ENCODE measurements at places on chromosomes 3 and 15.

GRCh38 chr3:197137751-197138150 lies 108.1 kb upstream of the MELTF start:
- no peak for DNase-seq

DNA sequence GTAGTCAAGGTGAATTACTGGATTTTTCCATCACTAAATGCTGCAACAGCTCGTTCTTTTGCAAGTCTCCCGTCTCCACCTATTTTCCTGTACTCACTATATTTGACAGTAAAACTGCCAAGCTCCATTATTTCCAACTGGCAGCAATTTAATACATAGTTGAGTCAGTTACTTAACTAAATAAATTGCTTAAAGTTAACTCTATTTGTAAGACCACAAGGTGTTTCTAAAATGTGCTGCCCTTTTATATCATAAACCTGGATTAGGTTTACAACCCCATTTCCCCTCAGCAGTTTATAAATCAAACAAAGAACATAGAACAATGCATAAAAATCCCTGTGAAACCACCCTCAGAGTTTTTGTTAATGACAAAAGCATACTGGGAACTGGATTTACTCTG lies 211.4 kb upstream of the DPH6 start:
- no peak for DNase-seq

- no peak for DNase-seq
These were observed 95.1 kb upstream of the MELTF start for GRCh38 chr3:197124713-197125112.

DNA sequence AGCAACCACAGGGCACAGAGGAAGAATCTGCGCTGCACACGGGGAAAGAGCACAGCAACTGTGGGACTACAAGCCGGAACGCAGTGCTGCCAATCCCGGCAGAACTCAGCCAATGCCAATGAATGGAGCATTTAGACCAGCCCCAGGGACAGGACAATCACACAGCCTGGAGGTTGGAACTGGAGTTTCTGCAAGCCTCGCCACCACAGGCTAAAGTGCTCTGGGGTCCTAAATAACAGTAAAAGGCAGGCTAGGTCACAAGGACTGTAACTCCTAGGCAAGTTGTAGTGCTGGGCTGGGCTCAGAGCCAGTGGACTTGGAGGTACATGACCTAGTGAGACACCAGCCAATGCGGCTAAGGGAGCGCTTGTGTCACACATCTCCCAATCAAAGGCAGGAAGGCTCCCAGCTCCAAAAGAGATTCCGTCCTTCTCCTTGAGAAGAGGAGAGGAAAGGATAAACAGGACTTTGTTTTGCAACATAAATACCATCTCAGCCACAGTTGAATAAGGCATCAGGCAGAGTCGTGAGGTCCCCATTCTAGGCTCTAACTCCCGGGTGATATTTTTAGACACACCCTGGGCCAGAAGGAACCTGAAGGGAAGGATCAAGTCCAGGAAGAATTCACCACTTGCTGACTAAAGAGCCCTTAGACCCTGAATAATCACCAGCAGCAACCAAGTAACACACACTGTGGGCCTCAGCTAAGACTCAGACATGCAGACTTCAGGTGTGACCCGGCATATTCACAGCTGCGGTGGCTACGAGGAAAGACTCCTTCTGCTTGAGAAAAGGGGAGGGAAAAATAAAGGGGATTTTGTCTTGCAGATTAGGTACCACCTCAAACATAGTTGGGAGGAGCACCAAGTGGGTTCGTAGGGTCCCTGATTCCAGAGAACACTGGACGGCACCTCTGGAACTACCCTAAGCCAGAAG lies 85.5 kb upstream of the XXYLT1 start:
- DNase-seq: peak; percentile 25

DNA sequence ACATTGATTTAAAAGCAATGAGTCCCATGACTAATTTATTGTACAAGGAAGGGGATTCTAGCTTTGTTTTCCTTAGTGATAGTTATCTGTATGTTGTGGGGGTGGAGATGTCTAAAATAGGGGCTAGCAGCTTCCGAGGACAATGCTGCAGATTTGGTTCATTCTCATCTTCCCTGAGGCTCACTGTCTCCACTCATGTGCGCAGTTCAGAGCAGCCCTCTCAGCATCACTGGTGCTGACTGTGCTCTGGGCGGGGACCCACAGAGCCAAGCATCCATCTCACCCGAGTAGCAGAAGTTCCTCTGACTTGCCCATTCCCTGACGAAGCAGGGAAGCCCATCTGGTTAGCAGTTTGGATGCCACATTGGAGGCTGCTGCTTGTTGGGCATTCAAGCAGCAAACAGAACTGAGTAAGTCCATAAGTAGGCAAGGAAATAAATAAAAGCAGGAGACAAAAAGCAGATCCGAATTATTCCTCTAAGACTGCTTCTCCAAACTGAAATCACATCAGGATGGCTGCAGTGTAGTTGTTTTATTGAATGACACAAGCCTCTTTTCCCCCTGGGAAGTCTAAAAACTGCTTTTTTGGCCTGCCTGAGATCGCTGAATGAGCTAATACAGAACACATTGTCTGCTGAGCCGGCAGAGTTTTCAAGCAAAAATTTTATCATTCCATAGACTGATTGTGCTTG lies 27.5 kb downstream of the RARB start:
- peak; percentile 88 for DNase-seq

DNA sequence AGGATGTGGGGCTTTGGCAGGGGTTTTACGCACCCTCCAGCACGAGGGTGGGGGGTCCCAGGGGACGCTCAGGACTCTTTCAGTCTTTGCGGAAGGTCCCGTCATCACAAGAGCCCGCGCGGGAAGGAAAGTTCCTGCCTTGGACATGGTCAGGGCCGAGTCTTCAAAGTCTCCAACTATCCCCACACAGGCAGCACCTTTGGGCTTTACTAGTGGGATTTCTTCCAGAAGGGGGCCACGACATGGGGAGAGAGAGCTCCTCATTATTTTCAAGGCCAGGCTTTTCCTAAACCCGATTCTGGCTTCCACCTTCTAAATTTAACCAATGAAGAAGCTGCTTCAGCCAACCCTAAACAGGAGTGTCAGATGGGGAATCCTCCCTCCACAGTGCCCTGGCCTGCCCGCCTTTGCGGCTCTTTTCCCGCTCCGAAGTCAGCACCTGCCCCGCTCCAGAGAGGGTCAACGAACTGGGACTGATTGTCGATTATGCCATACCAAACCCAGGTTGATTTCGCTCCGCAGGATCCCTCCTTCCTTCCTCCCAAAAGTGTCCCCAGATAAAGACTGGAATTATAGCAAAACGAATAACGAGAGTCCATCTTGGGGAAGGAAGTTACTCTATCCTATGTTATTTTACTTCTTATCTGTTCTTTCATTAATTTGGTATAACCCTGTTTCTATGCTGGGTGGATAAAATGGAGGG lies 11.0 kb downstream of the SHOX2 start:
- DNase-seq: no peak

GRCh38 chr3:8761866-8762265 lies 7.5 kb downstream of the OXTR start:
- DNase-seq: no peak

- DNase-seq: no peak
These were observed 9.6 kb upstream of the TIPARP start for GRCh38 chr3:156664831-156665178.

- no peak for DNase-seq
These were observed 777 bp upstream of the EIF4A2 start for GRCh38 chr3:186782542-186783057.

DNA sequence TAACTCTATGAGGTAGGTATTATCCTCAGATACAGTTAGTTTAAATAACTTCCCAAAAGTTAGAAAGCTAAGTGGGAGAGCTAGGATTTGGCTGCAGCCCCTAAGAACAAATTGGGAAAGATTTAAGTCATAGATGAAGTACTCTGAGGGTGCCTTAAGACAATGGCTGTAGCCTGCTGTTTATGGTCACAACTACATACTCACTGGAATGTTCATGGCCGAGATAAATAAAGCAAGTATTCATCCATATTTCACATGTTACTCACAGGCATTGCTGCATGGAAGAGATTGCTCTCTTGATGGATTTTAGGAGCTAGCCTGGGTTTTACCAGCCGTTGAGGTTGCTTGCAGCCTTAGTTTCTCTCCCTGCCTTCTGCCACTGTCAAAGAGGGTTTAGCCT lies 145.0 kb downstream of the CMSS1 start:
- DNase-seq: peak; percentile 90

- peak; percentile 98 for DNase-seq
These were observed 3.8 kb downstream of the HEG1 start for GRCh38 chr3:125051715-125052581.

DNA sequence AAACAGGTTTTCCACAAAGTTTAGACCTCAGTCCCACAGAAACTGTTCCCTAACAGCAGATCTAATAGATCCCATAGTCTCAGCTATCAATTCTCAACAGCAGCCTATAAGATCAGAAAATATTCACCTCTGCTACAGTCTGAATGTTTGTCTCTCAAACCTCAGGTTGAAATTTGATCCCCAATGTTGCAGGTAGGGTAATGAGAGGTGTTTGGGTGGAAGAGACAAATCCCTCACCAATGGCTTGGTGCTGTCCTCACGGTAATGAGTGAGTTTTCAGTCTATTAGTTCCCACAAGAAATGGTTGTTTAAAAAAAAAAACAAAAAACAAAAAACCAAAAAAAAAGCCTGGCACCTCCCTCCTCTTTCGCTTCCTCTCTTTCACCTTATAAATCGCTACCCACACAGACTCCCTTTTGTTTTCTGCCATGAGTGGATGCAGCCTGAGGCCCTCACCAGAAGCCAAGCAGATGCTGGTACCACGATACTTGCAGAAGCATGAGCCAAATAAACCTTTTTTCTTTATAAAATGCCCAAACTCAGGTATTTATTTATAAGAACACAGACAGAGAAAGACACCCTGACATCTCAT lies 14.2 kb downstream of the ZNF280D start:
- no peak for DNase-seq

DNA sequence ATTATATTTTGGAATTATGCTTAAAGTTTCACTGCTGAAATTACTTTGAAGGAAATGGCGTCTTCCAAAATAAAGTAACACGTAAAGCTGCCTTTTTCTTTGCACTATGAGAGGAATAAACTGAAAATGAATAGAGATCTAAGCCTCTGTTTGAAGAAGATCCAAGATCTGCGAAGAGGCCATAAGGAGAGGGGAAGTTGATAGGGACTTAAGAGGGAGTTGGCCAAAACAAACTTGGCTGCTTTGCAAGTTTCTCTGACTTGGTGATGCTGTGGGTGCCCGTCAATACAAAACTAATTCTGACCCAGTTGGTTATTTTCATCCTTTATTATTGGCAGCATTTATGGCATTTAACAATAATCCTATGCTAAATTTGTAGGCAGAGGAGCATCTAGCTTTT lies 190.2 kb upstream of the GBE1 start:
- DNase-seq: no peak

DNA sequence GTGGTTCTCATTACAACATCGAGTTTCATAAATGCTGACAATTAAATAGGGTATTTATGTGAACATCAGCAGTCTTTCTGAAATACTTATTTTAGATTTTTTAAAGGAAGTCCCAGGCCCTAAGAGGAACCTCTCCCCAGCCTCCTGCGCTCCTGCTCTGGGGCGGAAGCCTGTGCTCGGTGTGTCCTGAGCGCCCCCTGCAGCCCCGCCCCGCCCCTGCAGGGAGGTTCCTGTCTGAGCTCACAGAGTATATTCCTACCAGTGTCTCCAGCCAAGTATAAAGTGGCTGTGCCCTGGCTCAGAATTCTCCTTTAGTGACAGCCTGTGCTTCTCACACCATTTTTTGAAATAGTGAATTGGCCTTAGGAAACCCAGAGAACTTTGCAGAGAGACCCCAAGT lies 567.9 kb downstream of the GOLGA6L6 start:
- DNase-seq: no peak

GRCh38 chr3:141430316-141430715 lies 56.5 kb upstream of the RASA2 start:
- no peak for DNase-seq

- no peak for DNase-seq
These were observed 35.0 kb upstream of the TNFAIP8L3 start for GRCh38 chr15:51129535-51130188.

- DNase-seq: peak; percentile 63
These were observed 337.8 kb upstream of the TBC1D5 start for GRCh38 chr3:18080198-18080689.

DNA sequence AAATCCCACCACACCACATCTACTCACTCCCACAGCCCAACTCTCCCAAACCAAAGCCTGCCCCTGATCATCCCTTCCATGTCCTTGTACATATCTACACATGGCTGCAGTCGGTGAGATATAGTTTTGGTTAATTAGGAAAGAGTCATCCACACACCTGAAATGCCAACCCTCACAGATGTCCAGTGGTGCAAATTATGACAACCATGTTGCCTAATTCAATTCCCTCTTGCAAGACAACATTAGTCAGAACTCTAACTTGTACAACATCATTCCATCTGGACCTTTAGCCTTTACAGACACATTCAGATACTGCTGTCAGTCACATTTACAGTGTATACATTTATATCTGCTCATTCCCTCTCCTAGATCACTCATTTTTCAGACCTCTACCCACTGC lies 41.2 kb downstream of the TUBGCP4 start:
- DNase-seq: no peak

DNA sequence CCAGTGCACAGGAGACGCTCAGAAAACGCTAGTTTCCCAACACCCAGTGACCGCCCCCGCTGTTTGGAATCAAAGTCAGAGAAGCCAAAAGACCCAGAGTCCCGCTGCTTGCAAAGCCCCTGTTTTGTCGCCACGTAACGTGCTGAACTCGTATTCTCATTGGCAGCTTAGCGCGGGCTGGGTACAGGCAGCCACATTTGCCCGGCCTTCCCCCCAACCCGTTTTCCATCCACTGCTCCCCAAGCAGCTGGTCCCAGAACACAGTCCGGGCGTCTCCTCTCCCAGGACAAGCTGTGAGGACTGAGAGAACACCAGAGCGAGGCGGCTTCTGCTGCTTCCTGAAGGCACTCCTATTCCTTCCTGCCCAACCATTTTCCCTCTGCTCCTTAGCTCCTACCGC lies 54.8 kb downstream of the RASGRF1 start:
- no peak for DNase-seq

GRCh38 chr3:141011997-141012262 lies 39.2 kb upstream of the SPSB4 start:
- DNase-seq: no peak

GRCh38 chr3:139286241-139286640 lies 57.6 kb upstream of the MRPS22 start:
- DNase-seq: no peak

DNA sequence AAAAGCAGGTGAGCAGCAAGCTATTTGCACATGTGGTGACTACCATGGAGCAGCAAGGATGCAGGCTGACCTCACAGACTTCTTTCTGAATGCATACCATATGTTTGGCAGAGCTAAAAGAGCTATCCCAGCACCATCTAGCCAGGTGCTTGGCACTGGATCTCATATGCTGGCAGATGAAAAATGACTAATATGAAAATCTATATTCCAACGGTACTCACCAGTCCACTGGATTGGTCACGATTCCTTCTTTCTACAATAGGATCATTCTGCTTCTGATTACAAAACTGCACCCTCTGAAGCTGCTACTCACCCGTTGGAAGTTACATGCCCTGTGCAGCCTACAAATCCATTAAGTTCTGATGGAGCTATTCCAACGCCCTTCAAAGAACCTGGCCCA lies 714.3 kb upstream of the CFAP20DC start:
- peak; percentile 33 for DNase-seq

DNA sequence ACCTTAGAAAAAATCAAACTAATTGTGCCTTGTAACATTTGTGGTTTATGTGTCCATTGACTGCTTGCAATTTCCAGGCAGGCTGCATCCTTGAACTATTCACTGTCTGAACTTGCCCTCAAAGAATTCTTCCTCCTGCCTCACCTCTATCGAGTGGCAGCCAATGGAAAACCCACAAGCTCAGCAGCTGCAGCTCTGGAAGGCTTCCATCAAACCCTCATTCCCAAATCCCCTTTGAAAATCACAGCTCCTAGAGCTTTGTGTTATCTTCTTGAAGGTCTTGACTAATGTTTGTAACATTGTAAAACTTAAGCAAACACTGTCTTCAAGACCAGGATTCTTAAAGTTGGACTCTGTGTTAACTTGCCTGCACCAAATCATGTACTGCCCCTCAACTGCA lies 81.1 kb downstream of the FILIP1L start:
- DNase-seq: peak; percentile 89
